Stimulated activated CD8-positive, alpha-beta memory T cell treated with anti-CD3 and anti-CD28 coated beads, Interleukin-4, amount 100 ng/mL, for 48 hours (primary cell): ENCODE measurements at places on chromosomes 12 and 14.

GRCh38 chr14:74427651-74428050 is 1.6 kb upstream of the SYNDIG1L start:
- DNase-seq: no peak

- DNase-seq: no peak
These were observed 24.0 kb upstream of the TMED10 start for GRCh38 chr14:75200451-75200850.

- no peak for DNase-seq
These were observed 266.4 kb downstream of the NAV3 start for GRCh38 chr12:78096909-78097597.

GRCh38 chr14:77133720-77134338 is 7.8 kb downstream of the ZDHHC22 start:
- peak; percentile 77 for DNase-seq

DNA sequence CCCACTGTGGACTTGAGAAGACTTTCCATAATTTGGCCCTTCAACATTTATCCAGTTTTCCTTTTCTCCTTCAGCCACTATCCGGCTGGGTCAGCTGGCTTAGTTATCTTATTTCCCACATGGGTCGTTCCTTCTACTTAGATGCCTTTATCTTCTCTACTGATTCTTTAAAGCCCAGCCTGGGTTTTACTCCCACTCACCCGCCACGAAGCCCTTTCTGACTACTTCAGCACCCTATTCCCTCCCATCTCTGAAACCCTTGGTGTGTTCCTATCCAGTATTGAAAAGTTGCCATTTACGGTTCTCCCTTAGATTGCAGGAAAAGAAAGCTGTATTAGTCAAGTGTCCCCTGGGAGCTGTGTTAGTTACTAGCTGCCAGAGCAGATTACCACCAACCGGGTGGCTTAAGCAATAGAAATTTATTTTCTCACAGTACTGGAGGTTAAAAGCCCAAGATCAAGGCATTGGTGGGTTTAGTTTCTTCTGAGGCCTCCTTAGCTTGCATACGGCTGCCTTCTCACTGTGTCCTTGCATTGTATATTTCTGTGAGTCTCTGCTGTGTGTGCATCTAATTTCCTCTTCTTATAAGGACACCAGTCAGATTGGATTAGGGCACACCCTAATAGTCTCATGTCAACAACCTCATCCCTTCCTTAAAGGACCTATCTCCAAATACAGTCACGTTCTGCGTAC is 105.5 kb downstream of the GPATCH2L start:
- no peak for DNase-seq

DNA sequence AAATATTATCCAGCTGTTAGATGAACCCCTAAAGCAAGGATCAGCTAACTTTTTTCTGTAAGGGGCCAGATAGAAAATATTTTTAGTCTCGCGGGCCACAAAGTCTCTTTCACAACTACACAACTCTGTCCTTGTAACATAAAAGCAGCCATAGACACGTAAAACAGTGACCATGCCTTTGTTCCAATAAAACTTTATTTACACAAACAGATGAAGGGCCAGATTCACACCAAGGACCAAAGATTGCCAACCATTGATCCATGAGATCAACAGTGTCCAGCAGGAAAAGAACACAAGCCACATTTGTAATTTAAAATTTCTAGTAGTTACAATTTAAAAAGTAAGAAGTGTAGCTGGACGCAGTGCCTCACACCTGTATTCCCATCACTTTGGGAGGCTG is 109.7 kb downstream of the PHETA1 start:
- DNase-seq: no peak

DNA sequence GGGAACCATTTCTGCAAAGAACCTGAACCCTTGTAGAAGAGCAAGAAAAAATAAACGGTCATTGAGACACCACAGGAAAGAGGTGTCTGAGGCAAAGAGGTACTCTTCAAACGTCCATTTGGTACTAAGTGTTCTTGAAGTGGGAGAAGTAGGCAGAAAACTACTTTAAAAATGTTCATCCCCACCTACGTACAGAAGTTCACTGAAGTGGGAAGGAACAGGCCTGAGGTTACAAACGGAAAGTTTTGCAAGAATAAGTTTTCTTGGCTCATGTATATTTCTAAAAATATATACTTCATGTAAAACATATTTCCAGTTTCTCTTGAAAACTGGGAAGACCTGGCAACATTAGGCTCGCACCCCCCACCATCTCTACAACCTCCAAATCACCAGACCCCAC is 61.2 kb downstream of the STXBP6 start:
- DNase-seq: no peak

DNA sequence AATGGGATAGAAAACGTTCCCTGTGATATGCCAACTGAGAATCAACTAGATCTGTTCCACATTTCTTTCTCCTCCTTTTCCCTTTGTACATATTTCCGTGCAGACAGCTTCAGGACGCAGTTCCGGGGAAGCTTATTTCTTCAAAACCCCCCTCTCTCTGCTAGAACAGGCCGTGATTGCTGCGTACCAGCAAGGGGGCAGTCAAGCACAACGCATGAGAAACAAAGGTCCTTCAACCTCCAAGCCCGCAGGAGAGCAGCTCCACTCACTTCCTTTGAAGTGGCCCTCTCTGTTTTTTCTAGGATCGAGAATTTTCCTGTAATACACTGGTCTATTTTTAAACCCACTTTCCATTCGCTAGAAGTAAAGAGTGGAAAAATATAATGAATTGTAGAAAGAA is 80.8 kb downstream of the ZNF664 start:
- DNase-seq: no peak

GRCh38 chr12:112208301-112208910 is 83.0 kb downstream of the TRAFD1 start:
- no peak for DNase-seq

GRCh38 chr14:71855399-71856036 is 76.7 kb upstream of the RGS6 start:
- DNase-seq: peak; percentile 87

DNA sequence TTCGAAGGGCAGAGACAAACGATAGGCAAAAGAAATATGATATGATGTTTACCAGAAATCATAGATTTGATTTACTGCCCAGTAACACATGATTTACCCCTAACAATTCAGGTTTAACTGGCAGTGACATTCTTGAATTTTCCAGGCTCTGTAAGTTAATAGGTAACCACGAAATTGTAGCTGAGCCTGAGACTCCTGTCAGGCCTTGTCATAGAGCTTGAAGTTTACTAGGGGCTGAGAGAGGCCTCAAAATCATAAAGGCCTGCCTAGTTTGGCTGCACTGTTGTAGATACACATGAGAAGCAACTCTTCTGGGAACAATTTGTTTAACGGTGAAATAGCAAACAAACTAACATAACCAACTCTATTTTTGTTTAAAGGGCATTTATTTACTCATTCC is 3.3 kb downstream of the ERP27 start:
- no peak for DNase-seq

DNA sequence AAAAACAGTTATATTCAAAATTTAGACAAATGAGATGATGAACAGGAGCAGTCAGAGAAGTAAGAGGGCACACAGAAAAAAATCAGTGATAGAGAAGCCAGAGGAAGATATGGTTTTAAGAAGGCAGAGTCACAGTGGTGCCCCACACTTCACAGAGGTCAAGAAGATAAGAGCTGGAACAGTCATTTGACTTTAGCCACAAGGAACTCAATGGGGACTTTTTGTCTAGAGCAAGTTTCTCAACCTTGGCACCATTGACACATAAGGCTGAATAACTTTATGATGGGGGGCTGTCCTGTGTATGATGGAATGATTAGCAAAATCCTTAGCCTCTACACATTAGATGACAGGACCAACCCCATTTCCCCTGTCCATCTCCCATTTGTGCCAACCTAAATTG is 172.8 kb upstream of the PLEKHG7 start:
- no peak for DNase-seq

GRCh38 chr12:82968631-82969367 is 282.1 kb downstream of the TMTC2 start:
- no peak for DNase-seq

- DNase-seq: no peak
These were observed 17.1 kb upstream of the TSPAN11 start for GRCh38 chr12:30909349-30910037.
